ENCODE measurements at places on chromosomes 5 and 9.

DNA sequence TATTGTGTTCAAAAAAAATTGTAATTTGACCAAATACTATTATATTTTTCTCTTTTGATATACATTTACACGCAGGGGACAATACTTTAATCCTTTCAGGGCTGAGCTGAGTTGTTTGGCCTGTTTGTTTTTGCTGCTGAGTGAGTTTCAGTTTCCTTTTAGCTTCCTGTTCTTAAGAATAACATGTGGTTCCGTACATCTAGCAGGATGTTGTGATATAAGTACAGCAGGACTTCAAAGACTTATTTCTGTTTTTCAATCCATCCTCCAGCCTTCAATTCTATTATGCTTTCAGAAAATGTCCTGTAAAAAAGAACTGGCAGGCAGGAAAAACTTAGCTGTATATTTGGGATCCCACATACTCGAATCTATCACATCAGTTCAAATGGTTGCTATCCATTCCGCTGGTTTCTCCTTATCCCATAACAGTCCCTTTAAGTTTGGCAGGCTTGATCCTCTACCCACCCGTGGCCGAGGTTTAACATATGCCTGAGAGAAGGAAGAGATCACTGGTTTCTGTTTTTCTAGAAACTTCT lies 1037.3 kb upstream of the ACO1 start:
- no peak for DNase-seq

GRCh38 chr5:116276952-116277351 lies 192.1 kb downstream of the COMMD10 start:
- DNase-seq = no peak

DNA sequence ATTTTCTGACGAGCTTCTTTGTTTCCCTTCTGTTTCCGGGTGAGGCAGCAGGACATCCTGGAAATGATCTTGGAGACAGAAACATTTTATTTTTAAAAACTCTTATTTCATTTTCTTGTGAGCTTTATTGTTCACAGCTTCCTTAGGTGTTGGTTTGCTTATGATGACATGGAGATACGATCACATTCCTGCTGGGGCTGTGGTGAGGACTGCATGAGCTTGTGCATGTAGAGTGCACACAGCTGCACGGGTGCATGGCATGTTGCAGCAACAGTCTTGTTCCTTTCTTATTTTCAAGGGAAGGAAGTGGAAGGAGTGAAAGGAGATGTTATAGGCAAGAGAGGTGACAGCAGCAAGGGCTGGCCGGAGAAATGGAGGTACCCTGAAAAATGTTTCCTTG lies 1.2 kb downstream of the BTNL8 start:
- DNase-seq = no peak

DNA sequence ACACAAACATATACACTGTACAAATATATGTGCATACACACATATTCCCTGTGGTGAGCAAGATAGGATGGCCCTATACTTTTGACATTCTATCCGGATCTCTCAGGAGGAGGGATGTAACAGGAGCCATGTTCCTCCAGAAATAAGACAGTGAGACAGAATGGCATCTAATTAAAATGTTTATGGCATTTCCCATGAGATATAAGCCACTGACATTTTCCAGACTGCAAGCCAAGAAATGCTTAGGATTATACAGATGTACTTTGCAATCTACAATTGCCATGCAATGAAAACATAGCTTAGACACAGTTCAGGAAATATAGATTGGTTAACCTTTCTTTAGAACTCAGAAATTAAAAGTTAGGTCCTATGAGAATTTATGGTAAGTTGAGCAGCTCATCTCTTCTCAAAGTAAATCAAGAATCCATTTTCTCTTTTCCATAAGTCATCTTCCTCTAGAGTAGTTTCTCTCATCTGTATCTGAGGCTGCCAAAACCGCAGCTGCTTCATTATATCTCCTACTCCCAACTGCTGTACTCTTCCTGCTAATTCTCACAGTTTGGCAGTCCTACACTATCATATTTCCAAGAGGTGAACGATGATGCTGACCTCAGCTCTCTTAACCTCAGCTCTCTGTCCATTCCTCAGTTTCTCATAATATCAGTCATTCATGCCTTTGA lies 1719.1 kb downstream of the MAT2B start:
- DNase-seq = no peak

- DNase-seq = peak; percentile 8
These were observed 686.5 kb upstream of the DMAC1 start for GRCh38 chr9:8486095-8486494.

DNA sequence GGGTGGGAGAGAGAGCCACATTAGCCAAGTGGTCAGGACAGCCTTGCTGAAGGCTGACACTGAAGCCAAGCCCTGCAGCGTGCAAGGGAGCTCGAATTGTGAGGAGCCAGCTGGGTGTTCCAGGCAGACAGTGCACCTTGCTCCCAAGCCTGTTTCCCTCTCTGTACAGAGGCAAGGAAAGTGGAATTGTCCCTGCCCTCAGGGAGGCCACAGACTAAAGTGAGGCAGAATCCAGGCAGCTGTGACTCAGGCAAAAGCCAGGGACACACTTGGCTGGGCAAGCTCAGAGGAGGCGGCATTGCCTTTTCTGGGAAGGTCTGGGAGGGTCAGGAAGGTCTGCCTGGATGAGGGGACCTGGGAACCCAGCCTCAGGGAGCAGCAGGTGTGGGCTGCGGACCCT lies 50.2 kb upstream of the LMX1B start:
- DNase-seq = no peak

- no peak for DNase-seq
These were observed 3.7 kb upstream of the MXD3 start for GRCh38 chr5:177315411-177315810.

- DNase-seq = no peak
These were observed 286.6 kb downstream of the FER start for GRCh38 chr5:109034306-109034705.

DNA sequence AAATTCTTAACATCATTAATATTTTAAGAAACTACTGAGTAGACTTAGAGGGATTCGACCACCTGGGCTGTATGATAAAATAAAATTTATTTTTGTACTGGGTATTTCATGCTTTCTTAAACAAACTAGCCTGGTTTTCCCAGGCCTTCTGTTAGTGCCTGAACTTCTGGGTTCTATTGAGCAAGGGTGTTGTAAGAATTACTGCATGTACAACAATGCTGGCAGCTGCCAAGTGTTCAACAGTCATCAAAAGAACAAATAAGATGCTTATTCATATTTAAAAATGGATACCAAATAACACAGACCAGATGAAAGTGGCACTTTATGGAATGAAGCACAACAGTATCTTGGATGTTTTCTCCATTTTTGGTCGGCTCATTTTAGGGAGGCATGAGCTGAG lies 123.2 kb upstream of the FBXL7 start:
- no peak for DNase-seq

DNA sequence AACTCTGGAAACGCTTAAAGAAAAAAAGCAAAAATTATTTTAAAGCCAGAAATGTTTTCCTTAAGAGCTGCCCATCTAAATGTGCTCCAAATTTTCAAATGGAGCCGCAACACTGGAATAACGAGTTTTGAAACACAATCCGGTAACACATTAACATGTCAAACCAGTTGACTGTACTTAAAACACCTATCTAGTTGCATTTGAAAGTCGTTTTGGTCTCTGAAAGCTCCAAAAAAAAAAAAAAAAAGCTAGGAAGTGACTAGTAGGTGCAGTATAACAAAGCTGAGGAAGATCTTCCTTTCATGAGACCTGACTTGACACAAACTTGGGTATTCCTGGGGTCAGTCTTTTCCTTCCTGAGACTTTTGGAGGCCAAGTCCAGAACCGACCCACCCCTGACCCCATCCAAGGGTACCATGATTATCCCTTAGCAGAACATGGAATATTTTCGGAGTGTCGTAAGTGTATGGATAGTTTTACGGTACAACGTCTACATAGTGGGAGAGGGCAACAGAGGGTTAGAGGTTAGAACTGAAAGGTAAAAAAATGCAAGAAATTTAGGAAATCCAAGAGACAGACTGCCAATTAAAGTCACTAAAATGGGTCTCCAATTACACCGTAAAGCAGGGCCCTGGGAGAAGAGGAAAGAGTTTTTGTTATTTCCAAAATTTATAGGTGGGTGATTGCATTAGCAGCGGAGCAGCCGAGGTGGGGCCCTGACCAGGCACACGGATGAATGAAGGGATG lies 812 bp downstream of the CETN3 start:
- DNase-seq = no peak

DNA sequence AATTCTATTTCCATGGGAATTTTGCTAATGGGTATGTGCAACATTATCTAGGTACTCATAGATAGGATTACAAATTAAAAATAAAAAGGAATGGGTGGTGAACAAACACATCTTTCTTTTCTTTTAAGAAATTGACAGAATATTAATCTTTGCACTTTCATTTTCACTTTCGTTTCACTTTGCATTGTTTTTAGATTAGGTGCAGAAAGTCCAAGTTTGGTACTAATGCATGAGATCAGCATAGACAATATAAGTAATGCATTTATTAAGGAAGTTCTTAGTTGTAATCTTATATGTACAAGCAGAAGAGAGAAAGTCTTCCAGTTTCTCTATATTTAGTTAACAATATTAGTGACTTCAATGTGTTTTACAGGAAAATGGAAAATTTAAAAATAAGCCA lies 196.5 kb downstream of the COMMD10 start:
- no peak for DNase-seq

GRCh38 chr9:29312327-29312726 lies 1739.0 kb upstream of the C9orf72 start:
- DNase-seq = no peak

DNA sequence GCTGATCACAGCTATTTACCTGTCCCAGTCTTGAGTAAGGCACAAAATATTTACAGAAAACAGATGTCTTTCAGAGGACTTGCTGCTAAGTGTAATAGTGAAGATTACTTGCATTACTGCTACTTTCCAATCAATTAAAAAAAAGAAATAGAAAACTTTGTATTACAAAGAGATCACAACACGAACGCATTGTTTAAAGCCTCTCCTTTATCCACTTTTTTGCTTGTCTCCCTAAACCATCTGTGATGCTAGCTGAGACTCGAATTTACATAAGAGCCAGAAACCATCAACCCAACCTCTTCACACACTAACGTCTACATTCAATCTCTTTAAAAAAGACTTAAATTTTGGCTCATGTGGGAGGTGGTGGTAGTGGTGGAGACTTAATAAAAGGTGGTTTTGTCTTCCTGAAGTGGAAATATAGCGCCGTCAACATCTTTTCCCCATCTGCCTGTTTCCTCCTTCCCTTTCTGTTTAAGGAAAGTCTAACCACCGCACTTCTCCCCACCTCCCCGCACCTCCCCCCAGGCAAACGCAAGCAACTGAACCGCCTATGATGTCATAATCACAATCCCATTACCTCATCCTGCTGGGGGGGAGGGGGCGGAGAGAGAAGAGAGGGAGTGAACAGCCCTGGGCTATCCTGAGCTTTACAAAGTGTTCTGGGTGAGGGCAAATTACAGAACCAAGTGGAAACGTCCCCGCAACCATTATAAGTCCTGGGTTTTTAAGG lies 948 bp upstream of the FAM53C start:
- peak; percentile 88 for DNase-seq

DNA sequence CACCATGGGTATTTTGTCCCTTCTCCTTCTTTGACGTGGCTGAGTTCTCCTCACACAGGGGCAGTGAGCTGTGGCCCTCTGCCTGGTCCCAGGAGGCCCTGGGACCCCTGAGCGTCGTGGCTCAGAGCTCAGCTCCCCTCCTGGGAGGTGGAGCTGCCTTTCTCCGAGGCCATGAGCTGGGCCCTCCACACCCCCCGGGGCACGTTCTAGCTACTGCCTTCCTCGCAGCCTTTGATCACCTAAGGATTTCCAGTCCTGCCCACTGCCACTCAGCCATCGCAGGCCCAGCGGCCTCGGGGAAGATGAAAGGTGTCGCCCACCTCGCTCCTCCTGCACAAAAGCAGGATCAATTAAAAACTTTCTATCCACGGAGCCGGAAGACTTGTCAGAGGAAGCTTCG lies 94.8 kb upstream of the RAPGEF1 start:
- DNase-seq = no peak

DNA sequence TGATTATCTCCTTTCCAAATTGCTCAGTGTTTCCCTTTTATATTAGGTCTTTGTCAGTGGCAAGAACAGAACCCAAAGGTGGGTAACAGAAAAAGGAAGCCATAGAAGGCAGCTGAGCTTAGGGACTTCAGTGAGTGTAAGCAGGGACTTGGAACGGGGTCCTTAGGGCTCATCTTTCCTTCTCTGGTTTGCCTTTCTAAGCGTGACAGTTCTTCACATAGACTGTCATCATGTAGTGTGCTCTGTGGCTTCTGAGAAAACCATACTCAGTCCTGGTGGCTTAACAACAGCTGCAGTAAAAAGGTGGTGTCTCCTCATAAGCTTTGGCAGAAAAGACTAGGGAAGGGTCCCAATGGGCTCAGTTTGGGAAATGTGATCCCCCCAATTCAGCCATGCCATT lies 108.8 kb downstream of the SLC12A2 start:
- no peak for DNase-seq

- DNase-seq = no peak
These were observed 389.4 kb downstream of the RAB3C start for GRCh38 chr5:58972301-58972700.

DNA sequence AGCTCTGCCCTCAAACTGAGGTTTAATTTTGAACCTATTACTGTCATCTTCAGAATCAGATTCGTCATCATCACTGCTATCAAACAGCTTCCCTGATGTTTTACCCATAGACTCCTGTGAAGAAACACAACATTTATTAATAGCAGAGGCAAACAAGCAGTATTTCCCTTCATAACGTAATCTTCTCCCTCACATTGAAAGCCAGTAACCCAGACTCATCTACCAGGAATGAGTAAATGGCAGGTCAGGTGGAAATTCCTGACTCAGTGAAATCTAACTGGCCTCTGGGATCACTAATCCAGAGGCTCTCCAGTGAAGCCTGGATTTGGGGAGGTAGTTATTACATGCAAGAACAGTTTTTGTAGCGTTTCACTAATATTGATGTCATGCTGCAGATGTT lies 14.6 kb downstream of the NOL8 start:
- DNase-seq = no peak

GRCh38 chr5:66582499-66583165 lies 13.6 kb upstream of the MAST4 start:
- no peak for DNase-seq

- no peak for DNase-seq
These were observed 84.2 kb downstream of the ESM1 start for GRCh38 chr5:54900984-54901725.

- DNase-seq = no peak
These were observed 631.9 kb downstream of the PSAT1 start for GRCh38 chr9:78928625-78929405.

GRCh38 chr5:150235500-150235854 lies 45.6 kb downstream of the SLC6A7 start:
- DNase-seq = no peak

DNA sequence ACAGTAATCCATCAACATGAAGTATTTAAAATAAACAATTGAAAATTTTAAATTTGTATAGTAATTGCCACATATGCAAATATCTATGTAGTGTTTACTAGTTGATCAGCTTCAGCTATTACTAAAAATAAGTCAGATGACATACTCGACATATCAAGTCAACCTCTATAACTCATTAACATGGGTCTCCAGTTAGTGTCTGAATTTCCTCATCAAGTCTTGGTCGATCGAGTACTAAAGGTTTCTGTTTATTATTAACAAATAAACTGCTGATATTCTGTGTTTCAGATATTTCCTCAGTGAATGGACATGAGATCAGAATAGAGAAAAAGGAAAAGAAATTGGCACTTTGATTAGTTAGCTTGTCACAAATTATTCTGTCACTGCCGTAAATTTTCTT lies 266.5 kb upstream of the ITGA1 start:
- DNase-seq = no peak

Data from GDM1 (cell line).